Fibroblast of skin of left quadriceps (primary cell): ENCODE measurements at places on chromosomes 12 and 14.

DNA sequence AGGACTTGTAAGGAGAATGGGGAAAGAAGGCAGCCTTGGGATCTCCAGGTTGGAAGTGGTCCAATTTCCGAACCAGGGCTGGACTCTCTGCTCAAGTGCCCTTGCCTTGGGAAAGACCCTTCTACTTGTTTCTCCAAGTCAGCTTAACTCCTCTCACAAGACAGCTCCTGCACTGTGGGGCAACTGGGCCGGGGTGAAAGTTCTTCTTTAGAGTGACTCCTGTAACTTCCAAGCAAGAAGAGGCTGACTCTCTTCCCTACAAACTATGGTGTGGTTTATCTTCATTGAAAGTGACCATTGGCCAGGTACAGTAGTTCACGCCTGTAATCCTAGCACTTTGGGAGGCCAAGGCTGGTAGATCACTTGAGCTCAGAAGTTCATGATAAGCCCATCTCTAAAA, 13.7 kb downstream of the KRT1 start:
- DNase-seq, result no peak

GRCh38 chr12:25135531-25136154, 59.3 kb downstream of the DNAI7 start:
- DNase-seq, result no peak

DNA sequence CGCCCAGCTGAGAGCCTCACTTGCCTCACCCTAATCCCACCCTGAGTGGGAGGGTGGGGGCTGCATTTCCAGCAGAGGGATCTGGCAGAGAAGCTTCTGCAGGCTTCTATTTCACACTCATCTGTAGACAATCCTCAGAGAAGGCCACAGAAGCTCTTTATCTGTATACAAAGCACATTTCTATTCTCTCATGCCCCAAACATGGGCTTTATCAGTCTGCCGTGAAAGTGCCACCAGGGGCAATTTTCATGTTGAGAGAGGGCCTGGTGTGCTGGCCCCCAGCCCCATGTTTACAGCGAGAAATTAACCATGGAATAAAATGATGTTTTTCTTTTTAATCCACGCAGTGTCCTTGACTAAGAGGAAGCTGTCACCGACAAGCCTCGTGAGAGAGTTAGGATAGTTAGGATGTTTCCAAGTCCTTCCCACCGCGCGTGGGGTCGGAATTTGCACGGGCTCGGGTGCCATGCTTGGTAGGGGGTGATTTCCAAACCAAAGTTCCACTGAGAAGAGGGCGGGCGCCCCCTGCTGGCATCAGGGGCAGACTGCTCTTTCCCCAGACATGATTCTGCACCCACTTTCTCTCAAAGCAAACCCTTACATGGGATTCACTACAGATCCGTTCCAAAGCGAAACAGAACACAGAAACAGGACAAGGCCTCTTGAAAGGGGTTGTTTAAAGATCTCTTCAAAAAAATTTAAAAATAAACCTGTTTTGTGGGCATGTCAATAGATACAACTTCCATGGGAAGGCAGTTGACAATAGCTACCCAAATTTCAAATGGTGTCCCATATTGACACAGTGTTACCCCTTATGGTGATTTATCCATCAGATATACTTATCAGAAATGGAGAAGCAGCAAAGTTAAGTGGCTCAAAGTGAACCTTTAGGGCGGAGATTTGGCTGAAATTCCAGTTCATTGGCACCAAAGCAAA, 19.4 kb downstream of the BDKRB1 start:
- peak; percentile 53 for DNase-seq

DNA sequence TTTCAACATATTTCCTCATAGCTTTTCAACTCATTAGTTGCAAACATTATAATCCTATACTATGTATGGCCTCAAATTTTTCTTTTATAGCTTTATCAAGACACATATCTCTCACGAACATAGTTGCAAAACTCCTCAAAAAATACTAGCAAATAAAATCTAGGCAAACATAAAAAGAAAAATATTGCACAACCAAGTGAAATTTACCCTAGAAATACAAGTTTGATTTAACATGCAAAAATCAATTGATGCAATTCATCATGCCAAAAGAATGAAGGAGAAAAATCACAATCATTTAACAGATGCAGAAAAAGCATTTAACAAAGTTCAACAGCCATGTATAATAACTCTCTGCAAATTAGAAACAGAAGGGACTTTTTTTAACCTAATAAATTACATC, 33.3 kb upstream of the KCNH5 start:
- DNase-seq, result peak; percentile 10

DNA sequence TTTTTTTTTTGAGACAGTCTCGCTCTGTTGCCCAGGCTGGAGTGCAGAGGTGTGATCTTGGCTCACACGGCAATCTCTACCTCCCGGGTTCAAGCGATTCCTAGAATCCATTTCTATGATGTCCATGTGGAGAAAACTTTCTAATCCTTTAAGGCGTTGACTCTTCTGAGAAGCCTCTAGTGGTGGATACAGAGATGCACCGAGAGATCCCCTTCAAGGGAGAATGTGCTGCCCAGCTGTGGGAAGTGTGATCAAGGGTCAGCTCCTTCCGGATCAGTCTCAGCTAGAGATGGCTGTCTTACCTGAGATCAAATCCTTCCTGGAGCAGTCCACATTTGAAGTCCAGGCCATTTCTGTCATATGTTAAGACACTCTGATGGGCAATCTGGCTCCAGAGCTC, 92.7 kb upstream of the HECTD1 start:
- DNase-seq, result no peak

DNA sequence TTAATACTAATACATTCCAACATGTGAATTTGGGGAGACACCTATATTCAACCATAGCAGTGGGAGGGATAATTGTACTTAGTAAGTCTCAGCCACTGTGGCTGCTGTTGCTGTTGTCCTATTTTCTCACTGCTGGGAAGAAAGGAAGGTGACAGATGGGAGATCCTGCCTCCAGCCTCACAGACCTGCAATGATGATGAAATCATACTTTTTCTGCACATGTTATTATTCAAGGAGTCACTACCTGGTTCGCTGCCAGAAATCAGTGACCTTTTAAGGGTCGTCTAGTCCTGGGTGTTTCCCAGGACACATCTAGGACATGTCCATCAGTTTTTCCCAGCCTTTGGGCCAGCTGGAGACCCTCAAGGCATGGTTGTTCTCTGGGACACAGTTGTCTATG, 106.2 kb upstream of the RPH3A start:
- DNase-seq, result no peak

GRCh38 chr12:22105542-22105941, 59.5 kb downstream of the CMAS start:
- DNase-seq, result no peak

DNA sequence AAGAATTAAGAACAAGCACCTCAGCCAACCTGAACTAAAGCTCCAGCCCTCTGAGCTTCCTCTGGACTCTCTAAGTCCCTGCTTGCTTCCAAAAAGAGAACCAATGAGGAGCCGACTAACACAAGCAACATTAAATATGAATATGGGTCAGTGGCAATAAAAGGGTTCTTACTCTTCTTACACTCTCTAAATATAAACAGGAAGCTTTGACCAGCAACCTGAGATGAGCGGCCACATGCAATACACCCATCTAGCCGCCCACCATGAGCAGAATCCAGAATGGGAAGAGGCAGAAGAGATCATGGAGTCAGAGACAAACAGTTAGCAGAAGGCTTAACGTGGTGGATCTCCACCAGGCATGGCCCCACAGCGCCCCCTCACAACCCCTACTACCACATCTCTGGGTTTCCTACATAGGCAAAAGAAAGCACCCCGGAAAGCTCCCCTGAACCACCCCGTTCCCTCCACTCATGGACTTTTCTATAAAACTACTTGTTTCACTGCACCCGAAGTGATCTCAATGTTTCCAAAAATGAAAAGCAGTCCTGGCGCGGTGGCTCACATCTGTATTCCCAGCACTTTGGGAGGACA, 59.4 kb downstream of the TTC7B start:
- no peak for DNase-seq

DNA sequence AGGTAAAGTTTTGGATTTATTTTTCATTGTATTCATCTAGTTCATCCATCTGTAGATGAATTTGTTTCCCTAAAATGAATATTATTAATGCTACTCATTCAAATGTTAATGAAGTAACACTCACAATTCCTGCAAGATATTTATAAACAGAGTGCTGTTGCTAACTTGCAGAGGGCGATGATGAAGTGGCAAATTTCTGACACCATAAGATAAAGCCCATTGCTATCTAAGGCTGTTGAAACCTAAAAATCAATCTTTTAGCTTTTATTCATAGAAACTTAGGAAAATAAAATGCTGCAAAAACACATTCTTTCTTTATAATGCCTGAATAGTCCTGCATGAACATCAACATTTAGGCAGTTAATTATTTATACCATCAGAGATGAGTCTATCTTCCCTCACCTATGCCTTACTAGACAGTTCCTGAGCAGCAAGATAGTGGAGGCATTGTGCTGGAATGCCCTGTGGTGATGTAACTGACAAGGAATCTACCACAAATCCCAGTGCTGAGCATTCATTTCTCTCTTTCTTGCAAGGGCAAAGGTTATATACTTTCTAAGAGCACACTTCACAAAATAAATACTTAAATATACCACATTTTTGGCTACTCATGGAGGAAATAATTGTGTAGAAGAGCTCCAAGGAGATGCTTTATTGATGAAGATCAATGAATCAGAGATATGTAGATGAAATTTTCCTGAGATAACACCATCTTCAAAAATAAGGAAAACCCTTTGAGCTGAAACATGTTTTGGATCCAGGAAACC, 57.6 kb downstream of the LMNTD1 start:
- DNase-seq, result peak; percentile 86

- DNase-seq, result no peak
Observed at GRCh38 chr12:44227616-44228015, 391.7 kb downstream of the TMEM117 start.

GRCh38 chr12:114340231-114340630, 65.7 kb downstream of the TBX5 start:
- DNase-seq, result no peak

DNA sequence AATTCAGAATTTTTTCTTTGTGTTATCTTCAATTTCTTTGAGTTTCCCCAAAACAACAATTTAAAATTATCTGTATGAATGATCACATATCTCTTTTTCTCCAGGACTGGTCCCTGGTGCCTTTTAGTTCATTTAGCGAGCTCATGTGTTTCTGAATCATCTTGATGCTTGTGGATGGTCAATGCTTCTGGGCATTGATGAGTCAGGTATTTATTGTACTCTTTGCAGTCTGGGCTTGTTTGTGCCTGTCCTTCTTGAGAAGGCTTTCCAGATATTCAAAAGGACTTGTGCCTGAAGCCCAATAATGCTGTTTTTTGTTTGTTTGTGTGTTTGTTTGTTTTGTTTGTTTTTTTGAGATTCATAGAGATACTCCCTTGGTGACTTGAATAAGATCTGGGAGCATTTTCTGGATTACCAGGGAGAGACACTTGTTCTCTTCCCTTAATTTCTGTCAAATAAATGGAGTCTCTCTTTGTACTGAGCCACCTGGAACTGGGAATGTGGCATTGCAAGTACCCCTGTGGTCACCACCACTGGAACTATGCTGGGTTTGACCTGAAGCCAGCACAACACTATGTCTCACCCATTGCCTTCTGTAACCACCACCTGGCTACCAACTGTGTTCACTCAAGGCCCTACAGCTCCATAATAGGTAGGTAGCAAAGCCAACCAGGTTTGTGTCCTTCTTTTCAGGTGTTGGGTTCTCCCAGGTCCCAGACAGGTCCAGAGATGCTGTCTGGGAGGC, 56.3 kb downstream of the SLC6A15 start:
- no peak for DNase-seq

GRCh38 chr14:64705381-64706118, 1.3 kb downstream of the PLEKHG3 start:
- no peak for DNase-seq

DNA sequence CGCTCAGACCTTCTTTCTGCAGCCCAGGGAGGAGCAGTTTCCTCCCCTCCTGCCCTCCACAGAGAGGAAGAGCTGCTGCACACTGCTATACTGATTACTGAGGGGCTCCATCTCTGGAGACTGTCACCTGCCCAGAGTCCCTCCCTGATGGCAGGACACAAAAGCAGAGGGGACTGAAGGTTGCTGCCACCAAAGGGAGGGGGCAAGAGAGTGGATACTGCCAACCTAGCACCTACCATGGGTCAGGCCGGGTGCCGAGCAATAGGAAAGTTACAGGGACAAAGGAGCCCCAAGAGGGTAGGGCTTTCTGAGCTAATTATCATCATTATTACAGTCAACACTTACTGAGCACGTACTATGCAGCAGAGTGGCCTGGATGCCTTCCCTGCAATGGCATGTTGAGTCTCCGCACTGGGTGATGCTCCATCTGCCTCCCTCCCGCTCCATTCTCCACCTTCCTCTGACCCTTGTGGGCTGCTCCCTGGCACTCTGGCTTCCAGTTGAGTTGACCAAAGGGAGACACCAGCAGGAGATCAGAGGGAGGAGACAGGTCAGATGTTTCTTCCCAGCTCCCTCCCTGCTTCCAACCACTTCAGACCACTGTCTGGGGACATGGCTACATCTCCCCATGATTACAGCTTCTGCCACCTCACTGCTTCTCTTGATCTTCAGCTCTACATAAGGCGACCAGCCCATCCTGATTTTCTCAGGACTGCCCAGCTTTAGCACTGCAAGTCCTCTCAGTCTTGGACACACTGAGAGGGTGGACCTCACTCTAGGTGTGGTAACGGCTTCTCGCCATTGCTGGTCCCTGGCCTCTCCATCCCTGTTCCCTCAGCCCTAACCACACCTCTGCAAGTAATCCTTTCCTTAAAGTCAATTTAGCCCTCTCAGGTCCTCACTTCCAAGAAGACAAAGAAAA, 2.6 kb upstream of the KRT79 start:
- no peak for DNase-seq

GRCh38 chr14:20295067-20295466, 10.7 kb downstream of the TTC5 start:
- no peak for DNase-seq

GRCh38 chr12:12141000-12141399, 70.3 kb downstream of the BCL2L14 start:
- no peak for DNase-seq

GRCh38 chr14:58167057-58167456, 15.0 kb upstream of the ARMH4 start:
- no peak for DNase-seq

DNA sequence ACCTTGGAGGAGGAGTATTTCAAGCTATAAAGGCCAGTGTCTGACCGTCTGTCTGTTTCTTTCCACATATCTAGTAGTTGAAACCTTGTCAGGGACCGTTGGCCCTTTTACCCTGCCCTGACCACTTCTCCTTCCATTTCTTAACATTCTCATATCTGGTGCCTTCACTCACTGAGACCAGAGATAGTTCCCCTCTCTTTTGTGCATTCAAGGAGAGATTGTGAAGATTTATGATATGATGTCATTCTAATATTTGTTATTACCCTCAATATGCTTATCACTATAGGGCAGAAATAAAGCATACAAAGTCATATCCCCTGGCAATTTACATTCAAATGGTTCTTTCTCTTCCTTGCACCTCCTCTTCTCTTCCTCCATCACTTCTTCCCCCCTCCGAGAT, 83.3 kb downstream of the PLXNC1 start:
- no peak for DNase-seq

GRCh38 chr12:55728939-55729818, at the start of gene CD63:
Gene CD63 (minus strand): TSS chr12:55729009. CDS start chr12:55728341, 668 bp downstream.
- DNase-seq, result peak; percentile 90

DNA sequence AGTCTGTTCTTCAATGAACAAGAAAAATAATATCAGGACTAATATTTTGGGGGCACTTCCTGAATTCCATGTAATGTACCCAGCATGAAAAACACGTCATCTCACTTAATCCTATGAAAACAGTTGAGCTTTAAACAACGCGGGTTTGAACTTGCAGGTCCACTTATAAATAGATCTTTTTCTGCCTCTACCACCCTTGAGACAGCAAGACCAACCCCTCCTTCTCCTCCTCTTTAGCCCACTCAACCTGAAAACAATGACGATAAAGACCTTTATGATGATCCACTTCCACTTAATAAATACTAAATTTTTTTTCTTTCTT, 203.9 kb upstream of the KRR1 start:
- no peak for DNase-seq
